Neural progenitor cell (in vitro differentiated cells): ENCODE measurements at places on chromosomes 4 and X.

DNA sequence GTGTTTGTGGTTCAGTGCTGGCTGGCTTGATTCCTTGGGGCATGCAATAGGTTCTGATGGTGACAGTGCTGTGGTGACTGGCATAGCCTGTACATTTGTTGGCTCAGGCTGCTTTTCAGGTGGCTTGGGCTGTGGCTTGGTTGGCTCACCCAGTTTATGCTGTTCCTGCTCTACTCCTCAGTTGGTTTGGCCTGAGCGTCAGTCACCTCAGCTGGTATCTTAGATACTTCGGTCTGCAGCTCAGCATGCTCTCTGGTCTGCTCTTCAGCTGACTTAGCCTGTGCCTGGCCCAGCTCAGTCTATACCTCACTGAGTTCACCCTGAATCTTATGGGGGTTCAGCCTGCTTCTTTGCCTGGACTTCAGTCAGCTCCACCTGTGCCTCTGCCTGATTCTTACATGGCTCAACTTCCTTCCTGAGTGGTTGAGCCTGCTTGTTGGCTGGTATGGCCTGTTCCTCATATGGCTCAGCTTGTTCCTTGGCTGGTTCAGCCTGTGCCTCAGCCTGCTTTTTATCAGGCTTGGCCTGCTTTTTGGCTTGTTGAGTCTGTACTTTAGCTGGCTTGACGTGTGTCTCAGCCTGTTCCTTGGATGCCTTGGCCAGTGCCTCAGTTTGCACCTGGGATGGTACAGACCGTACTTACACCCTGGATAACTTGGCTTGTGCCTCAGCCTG lies 170.6 kb downstream of the MSN start:
- no peaks in the 10 kb centered on the region for H3K27me3 ChIP-seq
- H3K4me3 ChIP-seq = no peak overlapping the region
- H3K4me1 ChIP-seq = no peaks in the 10 kb centered on the region

DNA sequence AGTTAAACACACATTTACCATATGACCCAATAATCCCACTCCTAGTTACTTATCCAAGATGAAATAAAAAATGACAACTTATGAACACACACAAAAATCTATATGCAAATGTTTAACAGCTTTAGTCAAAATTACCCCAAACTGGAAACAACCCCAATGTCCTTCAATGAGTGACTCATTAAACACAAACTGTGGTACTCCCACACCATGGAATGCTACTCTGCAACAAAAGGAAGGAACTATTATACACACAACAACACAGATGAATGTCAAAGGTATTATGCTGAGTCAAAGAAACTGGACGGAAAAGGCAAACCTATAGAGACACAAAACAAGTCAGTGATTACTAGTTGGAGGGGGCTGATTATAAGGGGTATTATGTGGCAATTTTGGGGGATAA lies 40.5 kb downstream of the MED14 start:
- peaks cover 21% of the 10 kb centered on the region for H3K36me3 ChIP-seq
- H3K4me1 ChIP-seq = no peaks in the 10 kb centered on the region
- DNase-seq = no peak
- no peak overlapping the region for H3K27ac ChIP-seq
- H3K27me3 ChIP-seq = no peaks in the 10 kb centered on the region
- no peak overlapping the region for H3K4me3 ChIP-seq

DNA sequence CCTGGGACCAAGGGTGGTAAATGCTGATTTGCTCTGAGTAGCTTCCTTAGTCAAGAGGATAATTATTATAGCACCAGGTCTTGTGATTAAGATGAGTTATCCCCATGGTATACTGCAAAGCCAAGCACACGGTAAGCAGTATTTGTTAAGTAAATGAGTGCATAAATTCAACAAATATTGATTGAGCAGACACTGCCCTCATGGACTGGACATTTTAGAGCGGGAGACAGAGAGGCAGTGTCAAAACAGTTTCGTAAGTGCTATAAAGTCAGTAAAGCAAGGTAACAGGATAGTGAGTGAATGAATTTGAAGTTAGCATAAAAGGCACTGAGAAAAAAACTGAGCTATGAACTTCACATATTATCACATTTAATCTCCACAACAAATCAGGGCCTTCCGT lies 13.9 kb downstream of the PHF8 start:
- no peak for DNase-seq
- H3K4me3 ChIP-seq = no peak overlapping the region
- H3K27me3 ChIP-seq = no peaks in the 10 kb centered on the region
- H3K27ac ChIP-seq = no peak overlapping the region
- no peaks in the 10 kb centered on the region for H3K36me3 ChIP-seq
- no peaks in the 10 kb centered on the region for H3K4me1 ChIP-seq

DNA sequence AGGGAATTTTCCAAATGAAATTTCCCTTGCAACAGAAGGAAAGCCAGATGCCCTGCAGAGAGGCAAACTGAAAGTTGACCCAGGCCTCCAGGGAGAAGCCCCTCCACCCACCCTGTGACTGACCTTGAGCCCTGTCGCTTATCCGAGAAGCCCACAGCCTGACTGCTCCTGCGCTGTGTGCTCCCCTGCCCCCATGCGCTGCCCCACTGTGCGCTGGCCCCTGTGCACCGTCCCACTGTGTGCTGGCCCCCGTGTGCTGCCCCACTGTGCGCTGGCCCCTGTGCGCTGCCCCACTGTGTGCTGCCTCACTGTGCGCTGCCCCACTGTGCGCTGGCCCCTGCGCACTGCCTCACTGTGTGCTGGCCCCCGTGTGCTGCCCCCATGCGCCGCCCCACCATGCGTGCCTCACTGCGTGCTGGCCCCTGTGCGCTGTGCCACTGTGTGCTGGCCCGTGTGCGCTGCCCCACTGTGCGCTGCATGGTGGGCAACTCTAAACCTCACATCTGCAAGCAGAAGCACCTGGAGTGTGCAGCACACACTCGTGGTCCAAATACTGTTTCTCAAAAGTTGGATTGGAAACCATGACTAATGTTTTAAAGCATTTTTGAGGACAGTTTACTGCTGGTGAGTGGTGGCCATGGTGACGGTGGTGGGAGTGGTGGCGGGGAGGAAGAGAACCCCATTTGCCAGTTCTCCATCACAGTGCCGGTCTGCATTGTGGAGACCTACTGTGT lies 8.3 kb upstream of the GRPEL1 start:
- no peak for DNase-seq
- no peak overlapping the region for H3K4me3 ChIP-seq
- peaks cover 19% of the 10 kb centered on the region for H3K27me3 ChIP-seq
- no peaks in the 10 kb centered on the region for H3K36me3 ChIP-seq
- H3K4me1 ChIP-seq = no peaks in the 10 kb centered on the region

DNA sequence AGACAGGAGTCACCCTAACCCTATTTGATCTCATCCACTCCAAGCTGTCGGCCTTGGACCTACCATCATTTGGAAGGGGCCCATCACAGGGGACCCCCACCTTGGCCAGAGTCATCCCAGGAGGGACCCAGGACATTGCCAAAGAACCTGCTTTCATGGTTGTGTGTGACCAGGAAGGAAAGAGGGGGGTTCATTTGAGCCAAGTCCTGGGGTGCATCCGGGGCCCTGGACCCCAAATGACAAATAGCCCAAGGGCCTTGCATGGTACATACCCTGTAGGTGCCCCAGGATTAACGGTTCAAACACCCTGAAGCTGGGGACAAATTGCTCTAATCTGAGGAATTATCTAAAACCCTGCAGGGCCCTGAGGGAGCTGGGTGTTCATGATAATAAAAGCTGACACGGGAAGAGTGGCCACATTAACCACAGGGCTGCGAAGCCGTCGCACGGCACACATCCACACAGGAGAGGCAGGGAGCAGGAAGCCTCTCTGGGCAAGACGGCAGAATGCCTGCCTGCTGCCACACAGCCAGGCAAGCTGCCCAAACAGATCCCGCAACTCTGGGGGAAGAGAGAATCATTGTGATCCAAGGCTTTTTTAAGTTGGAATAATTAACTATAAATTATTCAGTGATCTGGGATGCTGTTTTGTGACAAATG lies 28.2 kb upstream of the PPP2R2C start:
- H3K27me3 ChIP-seq = no peaks in the 10 kb centered on the region
- DNase-seq = no peak
- no peaks in the 10 kb centered on the region for H3K36me3 ChIP-seq
- H3K4me3 ChIP-seq = no peak overlapping the region
- no peaks in the 10 kb centered on the region for H3K4me1 ChIP-seq
- H3K27ac ChIP-seq = no peak overlapping the region

DNA sequence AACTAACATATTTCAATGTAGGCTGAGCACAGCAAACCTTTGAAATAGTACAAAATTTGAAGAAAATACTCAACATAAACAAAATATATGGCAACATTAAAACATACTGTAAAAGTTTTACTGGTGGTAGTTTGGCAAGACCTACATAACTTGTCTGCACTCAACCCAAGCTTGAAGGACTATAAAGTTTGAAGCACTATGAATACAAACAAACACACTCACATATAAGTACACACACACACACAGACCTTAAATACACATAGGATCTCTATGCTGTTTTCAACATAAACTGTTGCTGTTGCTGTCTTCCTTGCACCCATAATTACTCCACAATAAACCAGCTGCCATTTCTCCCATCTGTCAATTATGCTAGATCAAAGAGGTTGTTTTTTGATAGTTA lies 589.6 kb downstream of the IL15 start:
- no peak overlapping the region for H3K27ac ChIP-seq
- no peaks in the 10 kb centered on the region for H3K4me1 ChIP-seq
- H3K4me3 ChIP-seq = no peak overlapping the region
- no peaks in the 10 kb centered on the region for H3K36me3 ChIP-seq
- no peak for DNase-seq

DNA sequence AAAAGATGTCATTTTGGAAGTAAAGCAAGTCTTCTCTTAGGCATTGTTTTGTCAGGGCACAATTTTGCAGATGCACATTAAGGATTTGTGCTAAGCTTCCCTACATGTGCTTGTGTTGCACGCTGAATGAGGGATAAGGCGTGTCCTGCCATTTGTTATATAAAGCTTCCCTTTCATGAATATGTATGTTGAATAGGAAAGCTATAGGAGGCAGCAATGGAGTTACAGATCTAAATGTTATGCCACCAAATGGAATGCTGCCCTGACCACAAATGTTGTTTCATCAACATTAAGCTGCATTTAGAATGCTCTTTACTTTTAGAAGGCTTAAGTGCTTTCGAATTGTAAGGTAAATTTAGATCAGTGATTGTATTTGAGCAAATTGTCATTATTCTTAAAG lies 20.9 kb downstream of the SGMS2 start:
- H3K27me3 ChIP-seq = no peaks in the 10 kb centered on the region
- no peaks in the 10 kb centered on the region for H3K4me1 ChIP-seq

DNA sequence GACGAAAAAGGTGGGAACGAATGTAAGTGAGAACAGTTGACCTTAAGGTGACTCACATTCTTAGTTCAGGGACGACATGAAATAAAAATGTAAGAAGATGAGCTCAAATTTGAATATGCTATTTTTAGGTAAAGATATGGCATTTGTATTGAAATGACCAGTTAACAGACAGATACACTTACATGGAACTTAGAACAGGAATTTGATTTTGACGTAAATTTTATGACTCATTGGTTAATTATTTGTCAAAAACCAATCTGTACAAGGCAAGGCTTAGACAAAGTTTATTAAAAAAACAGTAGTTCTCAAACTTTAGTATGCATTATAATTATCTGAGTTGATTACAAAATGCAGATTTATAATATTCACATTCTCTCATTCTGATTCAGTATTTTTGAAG lies 469.4 kb downstream of the CFAP47 start:
- H3K4me1 ChIP-seq = no peaks in the 10 kb centered on the region
- H3K36me3 ChIP-seq = no peaks in the 10 kb centered on the region
- DNase-seq = no peak
- no peaks in the 10 kb centered on the region for H3K27me3 ChIP-seq
- no peak overlapping the region for H3K4me3 ChIP-seq

GRCh38 chrX:25011589-25012432 lies 4.0 kb downstream of the ARX start:
- H3K27ac ChIP-seq = no peak overlapping the region
- peak; percentile 60 for DNase-seq
- H3K27me3 ChIP-seq = peaks cover 99% of the 10 kb centered on the region
- no peaks in the 10 kb centered on the region for H3K36me3 ChIP-seq
- H3K4me1 ChIP-seq = peaks cover 36% of the 10 kb centered on the region

DNA sequence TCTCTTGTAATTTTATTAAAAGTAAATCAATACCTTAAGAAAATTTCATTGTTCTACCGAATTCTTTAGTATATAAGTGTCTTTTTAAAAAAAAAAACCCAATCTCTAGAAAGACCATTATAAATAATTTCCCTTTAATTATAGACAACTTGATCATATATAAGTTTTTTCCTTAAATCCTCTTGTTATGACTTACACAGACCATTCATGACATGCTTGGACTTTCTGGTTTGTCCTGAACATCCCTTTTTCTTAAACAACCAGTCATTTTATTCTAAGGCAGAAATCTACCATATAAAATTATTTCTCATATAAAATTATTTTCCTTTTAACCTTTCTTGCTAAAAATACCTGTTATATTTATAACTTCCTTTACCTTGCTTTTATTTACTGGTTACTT lies 15.4 kb upstream of the FHDC1 start:
- peaks cover 4% of the 10 kb centered on the region for H3K36me3 ChIP-seq
- no peaks in the 10 kb centered on the region for H3K4me1 ChIP-seq
- no peak overlapping the region for H3K27ac ChIP-seq
- H3K4me3 ChIP-seq = no peak overlapping the region
- no peaks in the 10 kb centered on the region for H3K27me3 ChIP-seq
